A549 (cell line): ENCODE measurements at places on chromosomes 5 and 9. TPM values are rescaled to one million over a fixed set of nuclear protein-coding genes. Genes with fewer than 3 reads are reported as not detected.

Gene FBP2
- polyA plus RNA-seq = not detected in 3 replicates

Gene CA9
- 2.5 to 5.6 TPM (median 4.5 TPM) in 3 replicates for polyA plus RNA-seq

Gene ZNF366
- not detected in 3 replicates for polyA plus RNA-seq

Gene CTXN3
- polyA plus RNA-seq = not detected in 3 replicates

Gene ANXA1
- polyA plus RNA-seq = 1,437 to 1,601 TPM (median 1,494 TPM) in 3 replicates

Gene ARAP3
- polyA plus RNA-seq = 5.1 to 6.9 TPM (median 6.6 TPM) in 3 replicates
